Activated CD4-positive, CD25-positive, alpha-beta regulatory T cell treated with anti-CD3 and anti-CD28 coated beads, Interleukin-2, amount 50 U/mL, for 16 hours (primary cell): ENCODE measurements at places on chromosomes 11 and 22.

- DNase-seq = no peak
Observed at GRCh38 chr11:120308081-120308480, 17.0 kb upstream of the TLCD5 start.

DNA sequence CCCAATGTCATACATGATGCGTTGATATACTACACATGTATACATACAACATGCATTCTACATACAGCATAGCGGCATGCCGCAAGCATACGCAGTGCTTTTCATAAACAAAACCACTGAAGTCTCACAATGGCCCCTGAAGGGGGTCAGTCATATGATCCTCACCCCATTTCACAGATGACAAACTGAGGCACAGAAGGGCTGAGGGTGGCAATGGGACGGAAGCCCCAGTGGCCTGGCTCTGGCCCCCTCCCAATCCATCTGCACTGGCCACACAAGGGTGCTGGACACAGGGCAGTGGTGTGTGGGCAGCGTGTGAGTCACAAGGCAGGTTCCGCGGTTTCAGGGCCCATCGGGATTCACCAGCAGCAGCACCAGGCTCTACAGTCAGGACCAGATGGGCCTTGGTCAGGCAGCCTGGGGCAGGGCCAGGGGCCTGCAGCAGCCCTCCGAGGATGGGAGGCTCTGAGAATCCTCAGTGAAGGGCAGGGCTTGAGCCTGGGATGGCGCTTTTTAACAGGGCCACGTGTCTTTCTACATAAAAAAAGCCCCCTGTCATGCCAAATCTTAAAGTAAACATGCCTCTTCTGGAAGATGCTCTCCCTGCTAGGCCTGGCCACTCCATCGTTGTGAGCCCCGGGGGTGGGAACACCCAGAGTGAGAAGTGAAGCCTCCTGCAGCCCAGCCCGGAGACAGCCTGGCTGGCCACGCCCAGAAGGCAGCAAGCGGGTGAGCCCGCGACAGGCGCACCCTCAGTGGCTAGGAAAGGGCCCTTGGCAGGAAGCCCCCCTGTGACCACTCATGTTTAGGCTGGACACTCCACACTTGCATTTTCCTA is 206.5 kb downstream of the CTTN start:
- no peak for DNase-seq

DNA sequence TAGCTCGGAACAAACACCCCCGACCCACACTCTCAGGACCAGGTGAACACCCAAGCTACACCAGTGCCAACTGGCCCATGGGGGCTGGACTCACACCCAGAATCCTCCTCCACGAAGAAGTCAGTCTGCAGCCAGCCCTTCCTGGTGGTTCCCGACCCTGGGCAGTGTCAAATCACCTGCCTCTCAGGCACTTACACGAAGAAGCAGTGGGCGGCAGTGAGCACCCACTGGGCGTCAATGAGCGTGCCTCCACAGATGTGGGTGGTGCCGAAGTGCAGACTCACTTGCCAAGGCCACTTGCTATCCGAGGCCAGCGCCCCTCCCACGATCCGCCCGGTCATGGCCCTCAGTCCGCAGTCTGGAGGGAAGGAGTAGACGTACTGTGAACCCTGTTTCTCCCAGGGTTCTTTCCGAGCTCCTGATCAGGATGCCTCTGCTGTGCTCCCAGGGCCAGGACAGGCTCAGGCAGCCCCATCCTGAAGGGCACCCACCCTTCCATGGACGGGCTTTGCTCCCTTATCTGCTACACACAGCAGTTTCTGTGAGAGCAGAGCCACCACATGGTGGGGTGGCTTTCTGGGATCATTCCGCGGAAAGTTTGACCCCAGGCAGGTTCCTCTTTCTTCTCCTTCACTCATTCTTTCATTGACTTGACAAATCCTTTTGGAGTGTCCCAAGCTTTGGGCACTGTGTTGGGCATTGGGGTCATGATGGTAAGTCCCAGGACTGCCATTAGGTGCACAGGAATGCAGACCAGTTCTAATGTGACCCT is 19.4 kb downstream of the TMPRSS13 start:
- DNase-seq = no peak

DNA sequence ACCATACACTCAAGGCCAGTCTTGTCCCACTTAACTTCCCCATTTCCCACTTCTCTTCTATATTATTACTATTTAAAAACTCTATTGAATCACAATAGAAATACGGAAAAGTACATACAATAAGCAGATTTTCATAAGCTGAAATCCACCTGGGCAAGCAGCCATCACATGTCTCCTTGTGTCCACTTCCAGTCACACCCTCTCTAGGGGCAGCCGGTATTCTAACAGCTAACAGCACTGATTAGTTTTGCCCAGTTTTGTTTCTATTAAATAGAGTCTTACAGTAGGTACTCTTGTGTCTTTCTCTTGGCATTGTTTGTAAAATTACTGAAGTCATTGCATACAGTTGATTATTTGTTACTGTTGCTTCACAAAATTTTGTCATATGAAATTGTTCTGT is 37.8 kb downstream of the PPP6R3 start:
- DNase-seq = no peak

DNA sequence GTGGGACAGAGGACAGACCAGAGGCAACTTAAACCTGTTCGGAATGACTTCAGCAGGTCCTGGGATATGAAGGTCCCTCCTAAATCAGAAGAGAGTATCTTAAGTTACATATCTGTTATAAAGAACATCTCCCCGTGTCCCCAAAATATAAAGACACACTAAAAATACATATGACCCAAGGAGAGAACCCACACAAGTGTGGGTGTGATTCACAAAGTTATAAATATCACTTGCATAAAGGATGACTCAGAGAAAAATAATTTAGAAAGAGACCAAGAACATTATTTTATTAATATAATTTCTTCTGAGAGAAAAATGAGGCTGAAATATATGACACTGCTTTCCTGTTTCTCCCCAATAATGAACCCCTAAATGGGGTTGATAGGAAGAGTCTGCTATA is 14.2 kb downstream of the OR5B21 start:
- no peak for DNase-seq

GRCh38 chr11:125370561-125371389 is 125.3 kb downstream of the FEZ1 start:
- DNase-seq = no peak

DNA sequence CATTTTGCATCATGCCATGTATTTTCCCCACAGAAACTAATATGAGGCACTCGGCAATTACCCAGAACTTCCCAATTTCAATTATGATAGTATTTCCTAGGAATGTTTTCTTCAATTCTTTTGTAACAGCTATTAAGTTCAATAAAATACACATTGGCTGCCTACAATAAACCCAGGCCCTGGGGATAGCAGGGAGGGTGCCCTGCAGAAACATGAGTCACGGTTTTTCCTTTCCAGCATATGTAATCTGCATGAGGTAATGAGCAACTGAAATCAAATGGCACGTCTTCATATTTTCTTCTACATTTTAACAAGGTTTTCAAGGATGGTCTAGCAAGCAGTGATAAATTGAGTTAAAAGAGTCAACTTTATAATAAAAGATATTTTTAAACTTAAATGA is 32.0 kb downstream of the GUCY1A2 start:
- no peak for DNase-seq

DNA sequence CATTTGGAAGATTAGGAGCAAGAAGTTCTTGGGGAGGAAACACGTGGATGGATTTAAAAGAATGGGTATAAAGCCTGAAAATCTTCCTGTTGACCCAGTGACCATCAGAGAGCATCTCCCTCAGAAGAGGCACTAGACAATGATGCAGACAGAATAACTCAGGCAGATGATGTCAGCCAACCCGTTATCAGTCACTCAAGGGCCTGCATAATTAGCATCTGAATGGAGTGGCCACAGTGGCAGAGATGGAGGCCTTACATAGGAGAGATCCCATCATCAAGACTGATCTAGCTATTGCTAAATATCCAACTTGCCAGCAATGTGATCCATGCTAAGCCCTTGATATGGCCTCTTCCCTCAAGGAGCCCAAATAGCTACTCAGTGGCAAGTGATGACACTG is 70.7 kb upstream of the CD82 start:
- DNase-seq = no peak

- DNase-seq = no peak
Observed at GRCh38 chr11:1011320-1011698, 25.2 kb downstream of the MUC6 start.

GRCh38 chr11:35912883-35913624 is 30.8 kb upstream of the LDLRAD3 start:
- DNase-seq = no peak

GRCh38 chr11:63567044-63567840 is 4.1 kb upstream of the PLAAT2 start:
- peak; percentile 55 for DNase-seq
